ENCODE measurements at places on chromosomes 16 and 17.

DNA sequence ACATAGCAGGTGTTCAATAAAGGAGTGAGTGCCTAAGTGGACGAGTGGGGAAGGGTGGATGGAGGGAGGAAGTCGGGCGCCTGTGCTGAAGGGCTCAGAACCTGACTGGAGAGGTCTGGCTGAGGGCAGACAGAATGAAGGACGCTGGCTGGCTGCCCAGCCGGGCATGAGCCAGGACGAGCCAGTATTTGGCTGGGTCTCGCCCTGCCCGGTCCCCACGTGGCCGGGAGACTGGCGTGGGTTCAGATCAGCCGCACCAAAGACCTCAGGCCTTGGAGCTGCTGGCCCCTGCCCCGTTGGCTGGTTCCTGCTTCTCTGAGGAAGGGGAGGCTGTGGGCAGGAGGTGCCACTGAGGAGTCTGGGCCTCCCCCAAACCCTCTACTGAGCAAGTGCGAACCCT, 79.8 kb downstream of the ENGASE start:
- no peak for DNase-seq

GRCh38 chr16:87240211-87241136, 76.7 kb downstream of the C16orf95 start:
- DNase-seq, result no peak

GRCh38 chr17:31415004-31415454, 23.6 kb downstream of the RAB11FIP4 start:
- DNase-seq, result no peak

- no peak for DNase-seq
Measured at GRCh38 chr17:1234455-1234854, 35.8 kb upstream of the BHLHA9 start.

DNA sequence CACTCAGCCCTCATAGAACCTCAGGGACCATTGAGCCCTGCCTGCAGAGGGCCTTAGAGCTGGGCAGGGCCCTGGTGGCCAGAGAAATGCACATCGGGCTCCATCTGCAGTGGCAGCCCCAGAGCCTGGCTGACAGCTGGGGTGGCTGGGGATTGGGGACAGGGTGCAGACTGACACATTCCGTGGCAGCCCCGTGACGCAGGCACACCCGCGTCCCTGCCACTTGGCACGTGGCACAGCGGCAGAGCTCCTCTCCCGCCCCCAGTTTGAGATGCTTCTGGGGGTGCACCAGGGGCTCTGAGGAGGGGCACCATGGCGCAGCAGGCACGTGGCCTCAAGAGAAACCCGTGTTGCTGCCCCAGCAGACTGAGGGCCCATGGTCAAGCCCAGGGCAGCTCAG, 2.2 kb downstream of the FBXL16 start:
- no peak for DNase-seq

DNA sequence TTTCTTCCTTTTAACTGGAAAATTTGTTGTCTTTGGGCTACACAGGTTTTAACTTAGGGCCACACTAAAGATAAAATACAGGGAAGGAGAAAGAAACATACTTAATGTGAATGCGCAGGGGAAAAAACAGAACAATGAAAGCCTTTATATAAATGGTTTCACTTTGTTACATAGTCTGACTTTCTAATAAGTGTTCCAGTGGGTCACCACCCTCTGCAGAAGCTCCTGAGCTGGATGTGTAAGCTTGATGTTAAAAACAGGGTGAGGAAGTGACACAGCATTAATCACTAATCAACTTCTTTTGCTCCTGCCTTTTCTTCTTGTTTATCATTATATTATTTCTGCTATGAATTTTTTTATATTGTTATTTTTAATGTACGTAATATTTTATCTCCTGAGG, 445.6 kb upstream of the CA10 start:
- no peak for DNase-seq

DNA sequence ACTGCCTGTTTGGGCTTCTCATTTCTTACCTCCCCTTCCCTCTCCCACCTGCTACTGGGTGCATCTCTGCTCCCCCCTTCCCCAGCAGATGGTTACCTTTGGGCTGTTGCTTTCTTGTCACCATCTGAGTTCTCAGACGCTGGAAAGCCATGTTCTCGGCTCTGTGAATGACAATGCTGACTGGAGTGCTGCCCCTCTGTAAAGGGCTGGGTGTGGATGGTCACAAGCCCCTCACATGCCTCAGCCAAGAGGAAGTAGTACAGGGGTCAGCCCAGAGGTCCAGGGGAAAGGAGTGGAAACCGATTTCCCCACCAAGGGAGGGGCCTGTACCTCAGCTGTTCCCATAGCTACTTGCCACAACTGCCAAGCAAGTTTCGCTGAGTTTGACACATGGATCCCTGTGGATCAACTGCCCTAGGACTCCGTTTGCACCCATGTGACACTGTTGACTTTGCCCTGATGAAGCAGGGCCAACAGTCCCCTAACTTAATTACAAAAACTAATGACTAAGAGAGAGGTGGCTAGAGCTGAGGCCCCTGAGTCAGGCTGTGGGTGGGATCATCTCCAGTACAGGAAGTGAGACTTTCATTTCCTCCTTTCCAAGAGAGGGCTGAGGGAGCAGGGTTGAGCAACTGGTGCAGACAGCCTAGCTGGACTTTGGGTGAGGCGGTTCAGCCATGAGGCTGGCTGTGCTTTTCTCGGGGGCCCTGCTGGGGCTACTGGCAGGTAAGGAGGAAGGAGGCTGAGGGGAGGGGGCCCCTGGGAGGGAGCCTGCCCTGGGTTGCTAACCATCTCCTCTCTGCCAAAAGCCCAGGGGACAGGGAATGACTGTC, at the start of gene CD68:
Gene CD68, plus strand, starts transcription at position 638 of the 833 bp plus-strand sequence. Its CDS starts 40 bp downstream, at position 678.
- peak; percentile 23 for DNase-seq

- DNase-seq, result no peak
Measured at GRCh38 chr16:72013888-72014581, 5.5 kb downstream of the DHODH start.

- no peak for DNase-seq
Measured at GRCh38 chr16:65722429-65722828, 600.6 kb upstream of the CDH11 start.

All from NCI-H146 (cell line).